ENCODE measurements at places on chromosomes 6 and 20.
A peak's percentile ranks its signal among the peaks of the same experiment; 100 is the strongest.

DNA sequence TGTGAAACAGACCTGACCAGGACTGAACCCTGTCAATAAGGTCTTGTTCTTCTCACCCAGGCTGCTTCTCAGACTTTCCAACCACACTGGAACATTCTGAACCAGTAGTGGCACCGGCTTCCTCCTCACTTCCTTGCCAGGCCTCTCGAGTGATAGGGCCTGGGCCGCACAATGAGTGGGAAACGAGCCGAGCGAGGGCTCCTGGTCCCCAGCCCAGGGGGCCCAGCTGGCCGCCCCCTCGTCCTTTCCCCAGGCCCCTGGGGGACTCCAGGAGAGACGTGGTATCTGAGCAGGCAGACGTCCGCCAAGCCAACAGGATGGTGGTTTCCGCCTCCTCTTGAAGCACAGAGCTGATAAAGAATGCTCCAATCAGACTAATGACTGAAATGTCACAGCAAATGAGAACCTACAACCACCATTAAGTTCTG lies 117.9 kb downstream of the GMDS start:
- peak; percentile 24 for DNase-seq

GRCh38 chr6:116876107-116876506 lies 935 bp upstream of the RFX6 start:
- DNase-seq = no peak

DNA sequence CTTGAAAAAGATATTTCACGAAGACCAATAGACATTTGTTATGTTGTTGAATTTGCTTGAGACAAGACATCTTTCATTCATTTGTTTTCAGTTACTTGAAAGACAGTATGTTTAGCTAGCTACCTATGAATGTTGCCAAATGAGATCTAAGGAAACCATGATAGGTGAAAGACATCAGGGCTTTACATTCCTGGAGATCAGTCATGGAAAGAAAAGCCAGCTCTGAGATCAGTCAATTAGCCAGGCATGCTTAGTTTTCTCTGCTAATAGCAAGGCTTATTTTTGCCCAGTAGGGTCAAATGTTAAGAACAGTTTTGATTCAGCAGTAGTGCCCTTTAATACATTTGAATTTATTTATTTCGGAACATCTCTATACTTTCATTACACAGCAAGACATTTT lies 116.5 kb upstream of the EDN1 start:
- no peak for DNase-seq

DNA sequence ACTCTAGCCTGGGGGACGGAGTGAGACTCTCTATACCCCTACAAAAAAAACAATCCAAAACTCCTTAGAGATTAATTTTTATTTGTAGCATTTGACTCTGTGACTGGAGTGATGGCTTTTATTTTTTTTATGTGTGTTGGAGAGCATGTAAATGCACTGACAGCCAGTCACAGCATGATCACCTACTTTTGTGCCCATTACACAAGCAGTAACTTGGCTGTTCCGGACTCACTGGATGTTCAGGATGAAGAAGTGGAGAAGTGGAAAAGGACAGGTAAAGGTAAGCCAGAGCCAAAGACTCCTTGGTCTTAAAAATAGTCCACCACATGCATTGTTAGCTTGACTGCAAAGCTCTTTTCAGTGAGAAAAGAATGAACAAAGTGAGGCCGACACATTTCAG lies 222.6 kb downstream of the FOXC1 start:
- DNase-seq = no peak

DNA sequence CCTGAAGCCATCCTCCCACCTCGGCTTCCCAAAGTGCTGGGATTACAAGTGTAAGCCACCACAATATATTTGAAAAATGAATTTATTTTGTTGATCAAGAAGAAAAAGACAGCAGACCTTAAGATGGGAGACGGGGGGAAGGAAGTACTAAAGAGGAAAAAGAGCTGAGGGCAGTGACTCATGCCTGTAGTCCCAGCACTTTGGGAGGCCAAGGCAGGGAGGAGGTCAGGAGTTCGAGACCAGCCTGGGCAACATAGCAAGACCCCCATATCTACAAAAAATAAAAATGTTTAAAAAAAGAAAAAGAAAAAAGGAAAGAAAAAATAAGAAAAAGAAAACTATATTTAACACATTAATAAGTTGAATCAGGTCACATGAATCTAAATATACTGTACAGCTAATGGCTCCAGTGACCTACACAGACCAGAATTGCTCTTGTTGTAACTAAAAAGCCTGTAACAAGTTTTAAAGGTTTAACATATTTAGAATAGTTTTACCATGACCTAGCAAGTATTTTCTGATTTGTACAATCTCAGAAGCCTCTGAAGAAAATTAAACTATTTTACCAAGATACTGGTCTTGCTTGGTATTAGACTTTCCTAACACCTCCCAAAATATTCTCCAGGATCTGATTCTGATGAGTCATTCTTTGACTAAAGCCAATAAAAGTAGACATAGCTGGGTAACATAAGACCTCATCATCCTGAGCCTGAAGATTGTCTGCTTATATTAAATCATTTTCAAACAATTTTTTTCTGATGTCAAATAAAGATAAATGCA lies 4.3 kb upstream of the AKIRIN2 start:
- DNase-seq = no peak

- no peak for DNase-seq
Measured at GRCh38 chr6:3317741-3318211, 59.0 kb downstream of the PSMG4 start.
